NCI-H774 (cell line): ENCODE measurements at places on chromosomes 4 and X.

GRCh38 chrX:9131066-9131465, 97.1 kb upstream of the FAM9B start:
- no peak for DNase-seq

DNA sequence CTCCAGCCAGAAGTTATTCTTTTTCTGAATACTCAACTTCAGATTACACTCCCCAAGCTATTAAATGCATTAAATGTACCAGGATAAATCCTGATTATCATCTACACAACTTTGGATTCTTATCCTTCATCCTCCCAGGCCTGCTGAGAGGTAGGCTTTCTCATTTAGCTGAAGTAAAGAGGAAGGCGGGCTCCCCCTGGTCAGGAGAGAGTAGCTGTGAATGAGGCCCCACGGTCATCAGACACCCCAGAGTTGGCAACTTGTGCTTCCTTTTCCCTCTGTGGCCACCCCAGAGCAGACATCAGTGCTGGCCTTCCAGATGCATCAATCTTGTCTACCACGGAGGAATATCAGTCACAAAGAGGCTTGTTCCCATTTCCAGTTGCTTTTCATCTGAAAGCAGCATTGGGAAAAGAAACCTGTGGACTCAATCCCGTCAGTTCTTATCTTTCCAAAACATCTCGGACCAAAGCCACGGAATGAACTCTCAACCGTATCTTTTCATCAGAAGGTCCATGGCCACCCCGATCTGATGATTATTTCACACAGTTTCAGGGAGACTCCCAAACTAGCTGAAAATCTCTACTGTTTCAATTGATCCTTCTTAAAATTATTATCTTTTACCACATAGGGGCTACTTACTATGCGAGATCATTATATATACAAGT, 79.2 kb downstream of the FBXO8 start:
- no peak for DNase-seq

- DNase-seq, result no peak
These were observed 799.8 kb downstream of the RAPGEF2 start for GRCh38 chr4:159902648-159903047.

- no peak for DNase-seq
These were observed 12.1 kb downstream of the TBL1X start for GRCh38 chrX:9476810-9477575.

- no peak for DNase-seq
These were observed 118.5 kb upstream of the PAQR3 start for GRCh38 chr4:79057772-79058171.

- no peak for DNase-seq
These were observed 538.6 kb downstream of the ANKRD50 start for GRCh38 chr4:124173912-124174311.

- DNase-seq, result no peak
These were observed 87.9 kb downstream of the ANKRD17 start for GRCh38 chr4:73170518-73171198.

DNA sequence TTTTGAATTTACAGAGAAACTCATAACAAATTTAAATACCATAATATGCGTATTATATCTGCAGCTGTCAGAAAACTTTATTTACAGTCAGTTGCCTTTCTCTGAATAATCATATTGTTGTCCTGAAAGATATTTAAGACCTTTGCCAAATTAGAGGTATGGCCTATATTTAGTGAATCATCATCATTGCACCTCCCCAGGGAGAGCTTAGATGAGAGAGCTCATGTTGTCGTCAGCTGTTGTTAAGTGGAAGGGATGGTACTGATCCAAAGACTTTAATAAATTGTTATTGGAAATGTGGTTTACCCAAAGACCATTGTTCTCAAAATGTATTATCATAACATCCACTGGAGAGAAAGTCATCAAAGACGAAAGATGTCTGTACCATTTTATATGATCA, 128.6 kb downstream of the HTR2C start:
- DNase-seq, result no peak

GRCh38 chr4:72987741-72988729, 81.5 kb downstream of the COX18 start:
- DNase-seq, result no peak

- no peak for DNase-seq
These were observed 199.2 kb downstream of the MAB21L2 start for GRCh38 chr4:150781191-150781590.

DNA sequence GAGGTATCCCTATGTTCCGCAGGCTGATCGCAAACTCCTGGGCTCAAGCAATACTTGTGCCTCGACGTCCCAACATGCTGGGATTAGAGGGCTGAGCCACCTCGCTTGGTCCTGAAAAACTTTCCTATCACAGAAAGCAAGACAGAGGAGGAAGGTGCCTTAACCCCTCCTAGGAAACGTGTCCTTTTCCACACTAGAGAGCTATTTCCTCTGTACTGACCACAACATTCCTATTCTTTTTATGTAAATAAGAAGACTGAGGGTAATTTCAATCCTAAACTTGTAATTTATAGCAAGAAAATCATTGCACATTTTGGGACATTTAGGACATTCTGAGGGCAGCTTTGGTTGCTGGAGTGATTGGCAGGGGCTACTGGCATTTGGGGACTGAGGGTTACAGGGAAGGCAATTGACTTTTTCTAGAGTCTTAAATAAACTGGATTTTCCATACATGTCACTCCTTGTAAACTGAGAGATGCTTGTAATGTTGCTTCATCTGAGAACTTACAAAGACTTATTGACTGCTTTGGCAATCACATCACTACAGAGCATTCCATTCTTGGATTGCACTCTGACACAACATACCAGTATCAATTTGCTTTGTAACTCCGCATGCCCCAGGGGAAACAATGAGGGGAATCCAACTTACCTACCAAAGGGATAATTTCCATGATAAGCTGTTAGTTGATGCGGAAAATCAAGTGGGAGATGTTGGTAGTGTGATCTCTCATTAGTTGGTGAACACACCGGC, 15.6 kb downstream of the XAGE3 start:
- DNase-seq, result no peak

GRCh38 chr4:73608689-73609594, 11.3 kb downstream of the RASSF6 start:
- DNase-seq, result peak; percentile 52

DNA sequence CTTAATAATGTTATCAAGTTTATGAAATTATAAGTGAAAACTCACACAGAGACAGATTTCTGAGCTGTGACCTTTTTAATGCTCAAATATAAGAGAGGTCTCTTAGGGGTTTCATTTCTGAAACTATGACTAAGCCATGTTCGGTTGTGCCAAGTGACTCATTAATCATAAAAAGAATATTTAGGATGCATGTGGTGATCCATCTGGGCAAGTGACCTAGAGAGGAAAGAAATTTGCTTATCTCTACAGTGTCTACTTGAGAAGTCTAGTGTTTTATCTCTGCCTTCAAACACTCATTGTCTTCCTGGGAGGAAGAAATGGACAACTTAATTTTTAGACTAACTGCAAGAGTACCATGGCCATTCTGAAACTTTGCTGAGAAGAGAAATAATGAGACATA, 545.3 kb upstream of the GRID2 start:
- no peak for DNase-seq

- DNase-seq, result no peak
These were observed 77.7 kb downstream of the NFKB1 start for GRCh38 chr4:102578819-102579218.

DNA sequence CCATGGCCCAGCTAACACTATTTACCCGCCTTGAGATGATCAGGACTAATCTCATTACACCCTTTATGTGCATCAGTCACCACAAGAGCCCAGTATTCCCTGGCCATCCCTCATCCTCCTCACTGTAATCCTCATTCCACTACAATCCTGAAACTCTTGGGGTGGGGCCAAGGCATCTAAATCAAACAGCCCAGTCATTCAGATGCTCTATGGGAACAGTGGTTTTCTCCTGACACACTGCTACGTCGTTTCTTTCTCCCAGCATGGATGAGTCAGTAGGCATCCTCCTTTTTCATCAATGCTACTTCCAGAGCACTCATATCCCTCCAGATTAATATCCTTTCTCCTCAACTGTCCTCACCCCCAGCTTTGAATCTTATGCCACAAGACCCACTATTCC, 5.6 kb downstream of the SDAD1 start:
- DNase-seq, result no peak

DNA sequence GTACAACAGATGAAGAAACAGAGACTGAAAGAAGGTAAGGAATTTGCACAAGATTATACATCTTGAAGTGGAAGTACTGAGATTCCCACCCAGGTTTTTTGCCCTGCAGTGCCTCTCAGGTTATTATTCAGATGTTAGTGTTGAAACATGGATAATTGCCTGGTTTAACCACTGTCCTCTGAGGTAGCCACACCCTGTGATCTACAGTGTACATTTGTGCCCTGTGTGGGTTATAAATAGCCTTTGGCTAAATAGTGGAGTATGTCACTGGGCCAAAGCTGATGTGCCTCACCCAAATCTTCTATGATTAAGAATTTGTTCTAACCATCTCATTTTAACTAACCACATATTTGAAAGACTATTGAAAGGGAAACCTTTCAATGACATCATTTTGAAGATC, 5.4 kb upstream of the ASB5 start:
- DNase-seq, result no peak

DNA sequence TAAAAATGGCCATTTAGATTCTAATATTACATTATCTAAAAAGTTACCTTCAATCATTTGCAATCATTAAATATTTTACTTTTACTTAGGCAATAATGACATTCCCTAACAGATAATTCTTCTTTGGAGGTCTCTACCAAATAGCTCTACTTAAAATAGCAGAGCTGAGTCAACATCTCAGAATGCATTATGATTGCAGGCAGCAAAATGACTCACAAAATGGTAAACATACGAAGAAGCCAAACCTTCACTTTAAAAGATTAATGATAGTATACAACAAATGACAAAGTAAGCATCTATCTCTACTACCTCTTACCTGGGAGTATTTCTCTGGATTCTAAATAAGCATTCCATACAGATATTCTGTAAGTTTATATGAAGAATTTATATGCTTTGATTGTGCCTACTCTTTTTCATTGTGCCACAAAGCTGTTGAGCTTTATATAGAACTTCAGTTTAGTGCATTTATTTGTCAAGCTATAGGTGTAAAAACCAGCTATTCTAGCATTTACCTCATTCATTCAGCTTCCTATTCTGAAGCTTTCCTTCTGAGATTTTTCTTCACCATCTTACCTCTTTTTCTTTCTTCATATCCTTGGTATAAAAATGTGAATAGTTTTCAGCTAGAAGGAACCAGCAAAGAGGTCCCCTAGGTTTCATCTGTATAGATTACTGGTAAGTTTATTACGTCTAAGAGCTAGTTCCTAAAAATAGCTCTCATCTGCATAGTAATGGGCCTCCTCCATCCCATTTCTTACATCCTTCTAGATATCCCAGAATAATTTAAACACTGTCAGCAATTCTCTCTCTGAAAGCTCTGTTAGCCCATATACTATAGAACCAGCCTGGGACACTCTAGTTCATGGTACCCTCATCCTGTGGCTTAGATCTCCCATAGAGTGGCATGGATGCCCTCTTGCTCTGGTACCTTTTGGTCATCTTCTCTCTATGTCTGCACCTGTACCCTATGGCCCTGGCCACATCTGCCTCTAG, 17.2 kb upstream of the SPCS3 start:
- no peak for DNase-seq

- DNase-seq, result no peak
These were observed 30.5 kb upstream of the PRKX start for GRCh38 chrX:3743801-3744439.

- DNase-seq, result no peak
These were observed 185.5 kb upstream of the PITX2 start for GRCh38 chr4:110808351-110808878.

GRCh38 chr4:110622841-110623717, at the start of gene PITX2:
Gene PITX2 (minus strand): TSS chr4:110623077. CDS start chr4:110622460, 617 bp downstream.
- DNase-seq, result no peak

GRCh38 chrX:44585866-44586265, 43.2 kb upstream of the FUNDC1 start:
- DNase-seq, result no peak

- DNase-seq, result no peak
These were observed 392 bp upstream of the UGT2A3 start for GRCh38 chr4:68951806-68952585.

DNA sequence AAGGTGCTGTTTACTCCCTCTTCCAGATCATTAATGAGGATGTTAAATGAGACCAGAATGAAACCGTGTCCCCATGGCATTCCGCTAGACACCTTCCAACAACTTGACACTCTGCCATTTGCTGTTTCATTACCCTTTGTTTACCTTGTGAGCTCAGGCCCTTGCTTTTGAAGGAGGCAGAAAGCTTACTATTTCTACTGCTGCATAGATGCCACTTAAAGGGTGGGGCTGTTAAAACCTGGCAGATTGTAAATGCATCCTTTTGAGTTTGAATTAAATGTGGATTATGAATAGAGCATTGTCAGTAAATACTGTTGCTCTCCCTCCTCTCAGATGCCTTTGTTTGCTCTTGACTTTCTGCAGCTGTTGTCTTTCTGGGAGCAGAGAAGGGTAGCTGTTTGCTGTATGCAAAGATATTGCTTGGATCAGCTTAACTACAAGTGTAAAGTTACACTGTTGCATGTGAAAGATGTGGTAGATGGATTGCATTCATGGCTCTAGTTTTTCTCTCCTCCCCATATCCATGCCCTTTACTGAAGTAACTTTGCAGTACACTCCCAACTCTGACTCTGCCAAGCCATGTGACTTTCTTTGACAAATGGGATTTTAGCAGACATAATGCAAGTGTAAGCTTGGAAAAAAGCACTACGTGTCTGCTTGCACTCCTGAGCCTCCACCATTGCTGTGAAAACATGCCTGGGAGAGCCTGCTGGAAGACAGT, 75.0 kb upstream of the DHX15 start:
- peak; percentile 61 for DNase-seq

GRCh38 chr4:90099812-90100211, 27.4 kb upstream of the CCSER1 start:
- no peak for DNase-seq

DNA sequence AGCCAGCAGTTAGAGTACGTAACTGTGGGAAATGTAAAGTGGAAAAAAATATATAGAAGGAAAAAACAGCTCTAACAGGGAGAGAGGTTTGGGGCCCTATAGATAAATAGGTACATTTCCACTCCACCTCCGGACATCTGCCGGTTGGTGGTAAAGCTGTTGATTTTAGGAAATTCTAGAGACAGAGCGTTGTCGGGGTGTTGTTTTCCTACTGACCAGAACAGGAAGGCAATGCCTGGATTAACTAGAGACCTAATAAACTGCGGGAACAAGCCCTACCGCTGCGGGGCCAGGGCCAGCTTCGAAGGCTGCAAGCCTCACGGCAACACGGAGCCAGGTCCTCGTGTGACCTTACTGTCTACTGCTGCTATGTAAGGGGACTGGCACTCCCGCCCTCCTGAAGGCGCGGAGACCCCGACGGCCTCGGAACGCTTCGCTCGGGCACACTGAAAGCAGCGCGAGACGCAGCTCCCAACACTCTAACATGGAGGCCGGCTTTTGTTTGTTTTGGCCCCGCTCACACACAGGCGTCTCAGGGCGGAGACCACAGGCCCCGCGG, 702 bp upstream of the CDKN2AIP start:
- DNase-seq, result no peak

- no peak for DNase-seq
These were observed 47.7 kb downstream of the FGFRL1 start for GRCh38 chr4:1058997-1059665.

DNA sequence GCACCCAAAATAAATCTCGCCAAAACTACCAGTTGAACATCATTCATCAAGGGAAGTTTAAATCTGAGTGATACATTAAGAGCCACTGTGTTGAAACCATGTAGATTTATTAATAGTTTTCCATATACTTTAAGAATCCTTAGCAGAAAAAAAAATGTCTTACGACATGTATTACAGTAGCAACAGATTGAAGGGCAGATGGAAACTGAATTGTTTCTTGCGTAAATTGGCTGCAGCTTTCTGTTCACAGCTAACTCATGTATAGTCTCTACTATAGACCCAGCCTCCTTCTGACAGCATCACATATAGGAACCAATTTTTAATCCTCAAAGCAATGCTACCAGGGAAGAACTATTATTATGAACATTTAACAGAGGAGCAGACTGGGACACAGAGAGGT, 195.2 kb upstream of the PUDP start:
- DNase-seq, result no peak
